Bronchus fibroblast of lung (primary cell): ENCODE measurements at places on chromosomes 5 and 9. TPM values are rescaled to one million over a fixed set of nuclear protein-coding genes. Genes with fewer than 3 reads are reported as not detected.

The SAXO1 gene
- not detected in 2 replicates for total RNA-seq

The CTNND2 gene
- total RNA-seq: not detected in 2 replicates

The C5orf58 gene
- total RNA-seq: not detected in 2 replicates

The PCDHGB7 gene
- total RNA-seq: 6.1 and 7.2 TPM in 2 replicates

The TNFSF8 gene
- not detected in 2 replicates for total RNA-seq

The CRHBP gene
- total RNA-seq: under 0.01 and 0.45 TPM in 2 replicates

The STING1 gene
- total RNA-seq: 51.0 and 51.4 TPM in 2 replicates

The TOR1B gene
- total RNA-seq: 25.1 and 31.3 TPM in 2 replicates
